ENCODE measurements at places on chromosomes 11 and 22. TPM values are rescaled to one million over a fixed set of nuclear protein-coding genes. Genes with fewer than 3 reads are reported as not detected.

DNA sequence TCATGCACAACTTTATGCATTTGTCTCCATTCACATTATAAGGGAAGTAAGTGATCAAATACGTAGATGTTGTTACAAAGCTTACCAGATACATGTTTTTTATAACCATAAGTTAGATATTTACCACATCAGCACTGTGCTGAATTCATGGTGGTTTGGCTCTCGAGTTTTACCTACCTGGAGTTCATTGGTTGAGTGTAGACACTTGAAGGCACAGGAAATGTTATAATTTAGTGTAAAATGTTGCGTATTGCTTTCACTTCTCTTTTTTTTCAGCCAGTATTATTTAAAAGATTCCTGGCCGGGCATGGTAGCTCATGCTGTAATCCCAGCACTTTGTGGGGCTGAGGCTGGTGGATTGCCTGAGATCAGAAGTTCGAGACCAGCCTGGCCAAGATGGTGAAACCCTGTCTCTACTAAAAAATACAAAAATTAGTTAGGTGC lies 53.1 kb upstream of the GRK2 start:
- no peak for DNase-seq

Gene PGA5
- total RNA-seq: 0.39 TPM

DNA sequence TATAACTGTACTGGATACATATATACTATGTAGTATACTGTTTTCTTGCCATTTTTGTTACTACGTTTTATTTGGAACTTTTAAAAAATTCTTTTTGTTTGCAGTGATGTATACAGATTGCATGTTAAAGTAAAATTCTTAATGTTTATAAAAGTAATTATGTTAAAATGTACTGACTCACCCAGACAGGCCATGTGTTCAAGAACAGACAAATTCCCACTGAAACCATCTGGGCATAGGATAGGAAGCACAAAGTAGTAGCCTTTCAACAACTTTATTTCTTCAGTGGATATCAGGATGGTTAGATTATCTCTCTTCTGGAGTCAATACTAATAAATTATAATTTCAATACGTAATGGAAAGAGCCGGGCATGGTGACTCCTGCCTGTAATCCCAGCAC lies 19.8 kb downstream of the PRMT3 start:
- no peak for DNase-seq

Gene OR52E8
- total RNA-seq: not detected
